Activated T-cell treated with anti-CD3 and anti-CD28 coated beads for 24 hours (primary cell): ENCODE measurements at places on chromosomes 12 and 14.

- DNase-seq: no peak
These were observed 30.4 kb downstream of the WDR20 start for GRCh38 chr14:102170061-102170460.

- DNase-seq: no peak
These were observed 1.4 kb downstream of the SNRPF start for GRCh38 chr12:95859947-95860850.

DNA sequence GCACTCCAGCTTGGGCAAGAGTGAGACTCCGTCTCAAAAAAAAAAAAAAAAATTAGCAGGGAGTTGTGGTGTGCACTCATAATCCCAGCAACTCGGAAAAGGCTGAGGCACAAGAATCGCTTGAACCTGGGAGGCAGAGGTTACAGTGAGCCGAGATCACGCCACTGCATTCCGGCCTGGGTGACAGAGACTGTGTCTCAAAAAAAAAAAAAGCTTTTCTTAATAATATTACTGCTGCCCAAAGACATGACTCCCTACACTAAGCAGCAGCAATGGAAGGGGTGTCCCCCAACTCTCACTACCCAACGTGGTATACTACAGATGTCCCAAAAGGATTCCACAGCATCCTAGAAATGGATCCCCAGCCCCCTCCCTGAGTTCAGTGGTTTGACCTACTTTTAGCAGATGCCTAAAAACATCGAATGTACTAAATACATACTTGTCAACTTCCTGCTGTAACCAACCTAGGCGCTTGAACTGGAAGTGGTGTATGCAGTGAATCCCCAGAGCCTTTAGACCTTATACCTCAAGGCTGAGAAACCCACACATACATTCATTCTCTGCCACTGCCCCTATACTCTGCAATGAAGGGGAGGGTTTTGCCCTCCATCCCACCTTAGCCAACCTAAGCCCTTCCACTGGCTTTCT lies 8.5 kb upstream of the FKBP11 start:
- DNase-seq: no peak

DNA sequence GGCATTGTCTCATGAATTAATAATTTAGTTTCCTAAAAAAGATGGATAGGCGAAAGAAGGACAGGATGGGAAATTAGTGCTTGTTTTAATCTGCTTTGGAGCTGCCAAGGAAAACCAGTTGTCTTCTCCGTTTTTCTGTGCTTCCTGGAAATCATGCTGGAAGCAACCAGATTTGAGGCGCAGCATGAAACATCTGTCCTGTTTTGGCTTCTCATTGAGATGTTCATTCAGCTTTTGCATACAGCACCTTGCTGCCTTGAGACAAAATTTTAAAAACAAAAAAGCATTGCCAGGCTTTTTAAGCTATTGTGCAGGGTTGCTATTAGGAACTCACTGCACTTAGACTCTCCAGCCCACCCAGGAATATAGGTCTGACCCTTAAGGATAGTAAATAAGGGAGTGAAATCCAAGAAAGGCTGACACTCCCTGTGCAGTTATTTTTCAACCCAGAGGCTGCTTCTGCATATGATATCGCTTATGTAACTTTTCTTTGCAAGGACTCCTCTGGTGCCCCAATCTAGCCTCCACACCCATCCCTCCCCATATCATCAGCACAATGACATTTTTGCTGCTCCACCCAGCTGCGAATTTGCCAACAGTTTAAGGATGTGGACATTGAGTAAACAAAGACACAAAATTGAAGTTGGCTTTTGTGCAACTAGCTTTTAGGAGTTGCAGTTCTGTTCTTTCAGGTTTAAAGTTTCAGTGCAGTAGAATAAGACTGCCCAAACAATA lies 46.9 kb upstream of the MDM1 start:
- no peak for DNase-seq

DNA sequence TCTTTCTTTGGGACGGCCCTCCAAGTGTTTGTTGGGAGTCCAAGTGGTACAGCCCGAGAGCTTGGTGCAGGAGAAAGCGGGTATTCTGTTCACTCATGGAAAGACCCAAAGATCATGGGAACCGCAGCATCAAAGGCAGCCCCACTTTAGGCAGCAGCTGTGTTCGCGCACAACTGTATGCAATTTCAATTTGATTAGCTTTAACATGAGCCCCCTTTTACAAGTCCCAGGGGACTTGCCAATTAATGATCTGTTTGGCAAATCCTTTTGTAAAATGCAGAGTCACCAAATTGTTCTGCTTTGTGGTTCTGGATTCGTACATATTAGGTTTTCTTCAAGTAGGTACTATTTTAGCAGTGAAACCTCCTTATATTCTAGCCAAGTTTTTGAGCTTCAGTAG lies 217.7 kb downstream of the AACS start:
- no peak for DNase-seq

DNA sequence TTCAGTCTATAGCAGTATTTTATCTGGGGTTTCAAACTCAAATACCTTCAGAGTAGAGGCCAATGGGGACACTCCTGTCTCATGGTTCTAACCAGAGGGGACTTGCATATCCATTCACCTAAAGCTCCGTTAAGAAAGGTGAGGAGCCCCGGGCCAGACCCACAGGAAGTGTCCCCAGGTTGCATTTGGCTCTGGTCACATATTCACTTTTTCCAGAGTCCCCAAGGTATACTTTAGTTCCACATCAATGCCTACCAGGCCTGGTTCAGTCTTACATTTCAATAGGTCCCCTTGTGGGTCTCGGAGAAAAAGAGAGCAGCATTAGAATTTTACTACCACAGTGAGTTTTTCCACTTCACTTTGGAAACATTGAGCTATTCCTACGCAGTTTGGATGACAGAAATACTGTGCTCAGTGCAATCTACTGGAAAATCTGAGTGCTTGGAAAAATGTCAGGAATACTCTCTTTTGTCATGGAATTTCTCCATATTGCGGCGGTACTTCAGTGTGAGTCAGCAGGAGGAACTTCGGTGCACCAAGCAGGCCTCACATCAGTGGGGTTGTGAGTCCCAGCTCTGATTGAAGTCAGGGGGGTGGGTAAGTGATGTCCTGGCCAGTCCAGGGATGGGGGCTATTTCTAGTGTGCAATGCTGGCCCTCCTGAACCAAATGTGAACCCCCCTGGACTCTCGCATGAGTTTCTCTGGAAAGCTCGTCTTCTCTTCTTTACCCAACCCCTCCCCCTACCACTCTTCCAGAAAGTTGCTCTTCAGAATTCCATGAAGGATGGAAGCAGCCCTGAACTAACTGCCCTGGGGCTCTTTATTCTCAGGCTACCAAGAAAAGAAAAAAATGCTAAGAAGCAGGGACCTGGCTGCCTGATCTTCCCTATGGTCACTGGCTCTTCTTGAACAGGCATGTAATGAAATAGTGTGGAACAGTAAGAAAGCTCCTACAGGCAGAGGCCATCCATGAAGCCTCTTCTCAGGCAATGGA lies 184.7 kb downstream of the PRKCH start:
- DNase-seq: no peak

DNA sequence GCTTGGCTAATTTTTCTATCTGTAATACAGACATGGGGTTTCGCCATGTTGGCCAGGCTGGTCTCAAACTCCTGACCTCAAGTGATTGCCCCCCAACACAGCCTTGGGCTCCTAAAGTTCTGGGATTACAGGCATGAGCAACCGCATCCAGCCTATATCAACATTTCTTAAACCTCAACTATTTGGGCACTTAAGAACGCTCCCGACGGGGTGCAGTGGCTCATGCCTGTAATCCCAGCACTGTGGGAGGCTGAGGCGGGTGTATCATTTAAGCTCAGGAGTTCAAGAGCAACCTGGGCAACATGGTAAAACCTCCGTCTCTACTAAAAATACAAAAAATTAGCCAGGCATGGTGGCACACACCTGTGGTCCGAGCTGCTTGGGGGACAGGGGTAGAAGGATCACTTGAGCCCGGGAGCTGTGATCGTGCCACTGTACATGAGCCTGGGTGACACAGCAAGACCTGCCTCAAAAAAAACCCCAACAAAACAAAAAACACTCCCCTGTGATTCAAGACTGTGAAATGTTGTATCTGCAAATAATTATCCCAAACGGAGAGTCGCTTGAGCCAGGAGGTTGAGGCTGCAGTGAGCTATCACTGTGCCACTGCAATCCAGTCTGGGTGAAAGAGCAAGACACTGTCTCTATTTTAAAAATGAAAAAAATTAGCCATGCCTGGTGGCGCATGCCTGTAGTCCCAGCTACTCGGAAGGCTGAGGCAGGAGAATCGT lies 21.5 kb downstream of the PPTC7 start:
- no peak for DNase-seq

GRCh38 chr12:118645219-118645618 lies 268.9 kb downstream of the SUDS3 start:
- DNase-seq: no peak

- DNase-seq: no peak
These were observed 19.6 kb downstream of the NINJ2 start for GRCh38 chr12:643475-644302.

- no peak for DNase-seq
These were observed 17.1 kb downstream of the PAPLN start for GRCh38 chr14:73254247-73255004.

DNA sequence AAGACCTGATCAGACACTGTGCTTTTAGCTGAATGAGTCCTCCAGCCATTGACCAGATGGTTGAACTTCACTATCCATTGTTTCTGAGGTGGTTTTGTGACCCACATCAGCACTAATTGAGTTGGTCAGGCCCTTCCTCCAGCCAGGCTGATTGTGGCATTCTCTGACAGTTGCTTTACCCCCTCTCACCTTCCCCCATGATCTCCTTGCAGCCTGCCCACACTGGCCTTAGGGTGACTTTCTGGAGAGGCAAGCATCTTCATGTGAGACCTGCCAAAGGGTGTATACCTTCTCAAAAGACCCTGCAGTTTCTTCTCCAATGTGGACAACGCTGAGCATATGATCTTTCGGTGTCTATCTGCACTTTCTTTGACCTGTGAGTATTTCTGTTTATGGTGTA lies 83.9 kb downstream of the GPATCH2L start:
- no peak for DNase-seq

- no peak for DNase-seq
These were observed 5.4 kb downstream of the CHURC1 start for GRCh38 chr14:64919618-64920017.

DNA sequence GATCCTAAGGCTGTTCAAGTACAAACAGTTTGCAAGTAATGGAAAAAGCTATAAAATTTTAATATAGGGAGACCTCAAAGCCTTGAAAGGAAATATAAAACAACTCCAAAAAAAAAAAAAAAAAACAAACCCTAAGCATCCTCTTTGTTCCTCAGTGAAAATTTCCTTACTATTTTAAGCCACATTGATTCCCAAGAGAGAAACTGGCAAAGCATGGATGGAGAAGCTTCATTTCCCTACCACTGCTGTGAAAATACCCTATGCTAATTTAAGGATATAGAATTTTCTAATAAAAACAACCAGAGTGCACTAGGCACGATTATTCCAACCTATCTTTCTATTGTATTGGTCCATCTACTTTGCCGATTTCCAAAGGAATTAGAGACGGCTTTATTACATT lies 283.1 kb downstream of the CACNA1C start:
- DNase-seq: no peak

DNA sequence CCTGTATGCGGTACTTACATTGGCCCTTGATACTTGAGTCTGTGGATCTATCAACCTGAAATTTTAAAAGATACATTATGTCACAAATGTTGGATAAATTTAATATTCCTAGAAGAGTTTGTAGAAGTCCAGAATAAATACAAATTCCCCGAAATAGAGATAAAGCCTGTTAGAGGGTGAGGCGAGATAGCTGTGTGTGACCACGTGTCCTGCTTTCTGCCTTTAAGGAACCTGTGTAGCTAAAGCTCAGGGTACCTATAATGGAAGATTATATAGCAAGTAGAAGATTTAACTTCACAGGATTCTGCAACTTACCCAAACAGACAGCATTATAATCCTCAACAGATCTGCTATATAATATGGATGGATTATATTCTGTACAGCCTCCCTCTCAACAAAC lies 58.8 kb downstream of the APPL2 start:
- DNase-seq: no peak

GRCh38 chr12:52215587-52216031 lies 17.4 kb upstream of the KRT7 start:
- no peak for DNase-seq

- DNase-seq: no peak
These were observed 1.3 kb downstream of the CLSTN3 start for GRCh38 chr12:7131502-7131866.

- no peak for DNase-seq
These were observed 21.1 kb downstream of the CEP170B start for GRCh38 chr14:104885973-104886689.

GRCh38 chr14:73888971-73889370 lies 2.3 kb downstream of the ZNF410 start:
- DNase-seq: no peak

DNA sequence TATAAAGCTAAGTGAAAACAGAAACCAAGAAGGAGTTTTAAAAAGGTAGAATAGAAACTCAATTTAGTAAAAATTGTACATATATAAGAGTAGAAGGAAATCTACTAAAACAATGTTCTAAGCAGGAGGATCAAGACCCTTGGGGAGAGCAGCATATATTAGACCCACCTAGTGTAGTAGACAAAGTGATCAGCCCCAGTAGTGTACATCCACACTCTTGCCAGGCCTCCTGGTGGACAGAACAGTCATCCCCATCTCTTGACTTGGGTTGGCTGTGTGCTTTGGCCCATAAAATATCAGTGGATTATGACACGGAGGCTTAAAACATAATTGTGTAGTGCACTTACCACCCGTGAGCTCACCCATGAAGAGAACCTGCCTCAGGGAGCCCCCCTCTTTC lies 10.9 kb upstream of the OTUB2 start:
- DNase-seq: no peak

DNA sequence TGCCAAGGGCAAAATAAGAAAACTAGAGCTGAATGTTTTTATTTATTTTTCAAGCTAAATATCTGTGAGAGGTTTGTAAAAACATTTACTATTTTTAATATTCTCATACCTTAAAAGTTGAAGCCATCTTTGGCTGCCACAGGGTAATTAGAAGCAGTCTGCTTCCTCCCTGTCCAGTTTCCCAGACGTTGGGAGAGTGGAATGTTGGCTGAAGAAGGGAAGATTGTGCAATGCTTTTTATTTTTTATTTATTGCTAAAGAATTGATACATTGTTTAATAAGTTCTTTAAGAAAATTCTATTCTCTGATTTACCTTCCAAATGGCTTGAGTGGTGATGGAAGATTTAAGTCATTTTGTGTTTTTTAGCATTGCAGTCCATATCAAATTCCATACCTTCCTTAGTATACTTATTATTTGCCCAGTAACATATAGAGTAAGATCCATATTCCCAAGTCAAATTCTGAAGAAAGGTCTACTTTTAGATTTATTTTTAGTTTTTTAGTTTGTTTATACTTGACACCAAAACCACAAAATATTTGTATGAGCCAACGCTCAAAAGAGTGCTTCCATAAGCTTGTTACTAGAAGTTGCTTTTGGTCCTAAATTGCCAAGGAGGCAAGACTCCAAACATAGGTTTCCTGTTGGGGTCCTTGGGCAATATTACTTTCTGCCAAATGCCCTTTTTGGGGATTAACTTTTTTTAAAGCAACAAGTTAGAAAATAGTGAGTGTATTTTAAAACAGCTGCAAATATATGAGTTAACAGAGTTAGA lies 124.0 kb upstream of the CPM start:
- no peak for DNase-seq

GRCh38 chr12:28746734-28747325 lies 402.2 kb upstream of the FAR2 start:
- no peak for DNase-seq

- DNase-seq: no peak
These were observed 35.5 kb downstream of the CRACR2A start for GRCh38 chr12:3717283-3717898.
